H9 (cell line): ENCODE measurements at places on chromosomes 11 and 22. TPM values are rescaled to one million over a fixed set of nuclear protein-coding genes. Genes with fewer than 3 reads are reported as not detected.

- H3K36me3 ChIP-seq = no peaks in the 10 kb centered on the region
- no peak overlapping the region for H3K27ac ChIP-seq
- peak; percentile 82 for DNase-seq
- peak overlapping the region; percentile 51; the same call in 2 of the 3 replicates for H3K4me3 ChIP-seq
Measured at GRCh38 chr11:96045622-96046456, 121.9 kb upstream of the MTMR2 start.

- H3K36me3 ChIP-seq = no peaks in the 10 kb centered on the region
- H3K4me1 ChIP-seq = no peaks in the 10 kb centered on the region
- H3K27me3 ChIP-seq = no peaks in the 10 kb centered on the region
- no peak for DNase-seq
Measured at GRCh38 chr11:11463405-11463804, 110.4 kb upstream of the CSNK2A3 start.

- no peaks in the 10 kb centered on the region for H3K27me3 ChIP-seq
- no peak for DNase-seq
- H3K27ac ChIP-seq = no peak overlapping the region
- no peaks in the 10 kb centered on the region for H3K36me3 ChIP-seq
Measured at GRCh38 chr11:10603721-10604297, 35.3 kb upstream of the LYVE1 start.

DAGLA gene
- 4.3 and 4.5 TPM in 2 replicates for total RNA-seq

SERHL2 gene
- 1.0 and 2.7 TPM in 2 replicates for total RNA-seq

KCNJ5 gene
- 0.04 and 0.11 TPM in 2 replicates for total RNA-seq

- DNase-seq = no peak
- H3K27me3 ChIP-seq = no peaks in the 10 kb centered on the region
- H3K4me1 ChIP-seq = no peaks in the 10 kb centered on the region
- H3K27ac ChIP-seq = no peak overlapping the region
Measured at GRCh38 chr22:46622081-46622521, 1.9 kb downstream of the GRAMD4 start.

APOBEC3B gene
- total RNA-seq = 28.1 and 29.0 TPM in 2 replicates

CFAP68 gene
- 21.6 and 23.4 TPM in 2 replicates for total RNA-seq

RAPSN gene
- total RNA-seq = 0.48 TPM in 1 of 2 replicates, not detected in the other

C1QTNF5 gene
- 0.33 and 0.59 TPM in 2 replicates for total RNA-seq

CLCF1 gene
- total RNA-seq = 1.6 and 2.1 TPM in 2 replicates

MIOX gene
- total RNA-seq = 1.4 and 1.5 TPM in 2 replicates

CCDC188 gene
- total RNA-seq = not detected in 2 replicates

DNA sequence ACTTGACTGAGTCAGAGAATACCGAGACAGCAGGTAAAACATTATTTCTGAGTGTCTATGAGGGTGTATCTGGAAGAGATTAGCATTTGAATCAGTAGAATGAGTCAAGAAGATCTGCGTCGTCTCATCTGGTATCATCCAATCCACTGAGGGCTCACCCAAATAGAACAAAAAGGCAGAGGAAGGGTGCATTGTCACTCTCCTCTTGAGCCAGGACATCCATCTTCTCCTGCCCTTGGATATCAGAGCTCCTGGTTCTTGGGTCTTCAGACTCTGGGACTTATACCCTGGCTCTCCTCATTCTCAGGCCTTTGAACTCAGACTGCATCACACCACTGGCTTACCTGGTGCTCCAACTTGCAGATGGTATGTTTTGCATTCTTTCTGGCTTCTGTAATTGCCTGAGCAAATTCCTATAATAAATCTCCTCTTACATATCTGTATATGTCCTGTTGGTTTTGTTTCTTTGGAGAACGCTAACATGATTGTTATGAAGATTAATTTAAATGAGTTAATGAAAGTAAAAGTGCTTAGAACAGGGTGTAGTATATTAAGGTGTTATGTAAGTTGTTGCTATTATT lies 49.3 kb downstream of the ME3 start:
- H3K27ac ChIP-seq = no peak overlapping the region
- no peaks in the 10 kb centered on the region; the same call in 1 of the 2 replicates for H3K4me1 ChIP-seq
- H3K27me3 ChIP-seq = no peaks in the 10 kb centered on the region
- H3K36me3 ChIP-seq = no peaks in the 10 kb centered on the region

DNA sequence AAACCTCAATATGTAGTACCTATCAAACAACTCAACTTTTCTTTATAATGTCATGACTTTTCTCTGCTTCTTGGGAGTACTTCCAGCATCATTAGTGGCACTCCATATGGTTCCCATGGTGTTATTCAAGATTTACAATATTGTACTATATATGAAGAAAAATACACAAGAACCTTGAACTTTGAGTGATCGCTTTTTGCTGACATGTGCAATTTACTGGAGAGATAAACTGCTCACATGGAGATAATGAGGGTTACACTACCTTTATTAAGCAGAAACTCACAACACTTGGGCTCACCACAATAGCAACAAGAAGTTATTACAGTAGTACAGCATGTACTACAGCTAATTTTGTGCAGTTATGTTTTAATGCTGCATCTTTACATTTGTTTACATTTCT lies 388.2 kb downstream of the DLG2 start:
- peaks cover 3% of the 10 kb centered on the region; the same call in 1 of the 2 replicates for H3K4me1 ChIP-seq
- no peak for DNase-seq
- H3K27me3 ChIP-seq = no peaks in the 10 kb centered on the region
- no peak overlapping the region for H3K4me3 ChIP-seq
- H3K36me3 ChIP-seq = no peaks in the 10 kb centered on the region; the same call in 2 of the 3 replicates
- H3K27ac ChIP-seq = no peak overlapping the region

GRCh38 chr22:30175690-30176288 lies 70.8 kb downstream of the LIF start:
- H3K36me3 ChIP-seq = no peaks in the 10 kb centered on the region
- no peaks in the 10 kb centered on the region; the same call in 1 of the 2 replicates for H3K4me1 ChIP-seq
- peak overlapping the region; percentile 9 for H3K27ac ChIP-seq
- DNase-seq = no peak
- no peak overlapping the region for H3K4me3 ChIP-seq

DNA sequence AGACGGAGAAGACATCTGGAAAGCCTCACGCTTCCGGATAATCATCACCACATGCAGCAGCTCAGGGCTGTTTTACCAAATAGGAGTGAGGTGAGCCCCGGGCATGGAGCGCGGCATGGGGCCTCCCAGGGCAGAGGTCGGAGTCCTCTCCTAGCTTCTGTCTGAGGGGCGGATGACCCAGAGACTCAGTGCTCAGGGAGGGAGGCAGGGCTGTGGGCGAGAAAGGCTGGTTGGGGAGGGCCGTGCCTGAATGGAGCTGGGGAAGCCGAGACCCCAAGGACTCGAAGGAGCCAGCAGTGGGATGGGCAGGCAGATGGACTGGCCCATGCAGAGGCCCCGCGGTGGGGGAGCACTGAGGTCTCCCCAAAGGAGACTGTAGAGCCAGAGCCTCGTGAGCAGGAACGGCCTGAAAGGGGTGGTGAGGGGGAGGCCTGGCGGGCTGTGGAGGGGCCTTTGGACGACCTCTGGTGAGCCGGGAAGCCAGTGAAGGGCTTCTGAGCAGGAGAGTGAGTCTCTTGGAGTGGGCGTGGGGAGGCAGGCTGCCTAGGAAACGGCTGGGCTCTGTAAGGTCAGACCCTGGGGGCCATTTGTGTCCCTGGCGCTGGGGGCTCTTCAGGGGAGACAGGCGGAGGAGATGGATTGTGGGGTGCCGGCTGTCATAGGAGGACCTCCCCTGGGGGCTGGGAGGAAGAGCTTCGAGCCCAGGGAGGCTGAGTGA lies 24.7 kb upstream of the PANX2 start:
- H3K27me3 ChIP-seq = no peaks in the 10 kb centered on the region
- DNase-seq = no peak
- no peaks in the 10 kb centered on the region for H3K36me3 ChIP-seq
- H3K4me1 ChIP-seq = no peaks in the 10 kb centered on the region
- H3K27ac ChIP-seq = no peak overlapping the region

- DNase-seq = peak; percentile 61
- H3K4me1 ChIP-seq = peaks cover 7% of the 10 kb centered on the region
- no peaks in the 10 kb centered on the region for H3K36me3 ChIP-seq
Measured at GRCh38 chr11:71370895-71371673, 77.1 kb downstream of the DHCR7 start.

DNA sequence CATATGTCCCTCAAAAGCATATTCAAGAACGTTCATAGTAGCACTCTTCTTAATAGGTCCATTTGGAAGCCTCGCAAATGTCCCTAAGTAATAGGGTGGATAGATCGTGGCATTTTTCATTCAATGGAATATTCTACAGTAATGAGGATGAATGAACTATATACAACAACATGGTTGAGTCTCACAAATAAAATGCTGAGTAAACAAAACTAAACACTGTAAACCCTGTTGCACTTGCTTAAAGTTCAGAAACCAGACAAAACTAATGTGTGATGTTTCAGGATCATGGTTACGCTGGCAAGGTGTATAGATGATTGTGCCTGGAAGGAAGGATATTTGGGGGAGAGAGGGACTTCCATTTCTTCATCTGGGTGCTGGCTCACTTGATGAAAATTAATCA lies 90.4 kb upstream of the RASSF10 start:
- no peak overlapping the region for H3K4me3 ChIP-seq
- no peak overlapping the region for H3K27ac ChIP-seq
- 0 out of 2 replicates have a peak, but pooled peaks cover 2% of the 10 kb centered on the region for H3K4me1 ChIP-seq
- no peak for DNase-seq

TBX1 gene
- total RNA-seq = 2.2 and 2.5 TPM in 2 replicates

DNA sequence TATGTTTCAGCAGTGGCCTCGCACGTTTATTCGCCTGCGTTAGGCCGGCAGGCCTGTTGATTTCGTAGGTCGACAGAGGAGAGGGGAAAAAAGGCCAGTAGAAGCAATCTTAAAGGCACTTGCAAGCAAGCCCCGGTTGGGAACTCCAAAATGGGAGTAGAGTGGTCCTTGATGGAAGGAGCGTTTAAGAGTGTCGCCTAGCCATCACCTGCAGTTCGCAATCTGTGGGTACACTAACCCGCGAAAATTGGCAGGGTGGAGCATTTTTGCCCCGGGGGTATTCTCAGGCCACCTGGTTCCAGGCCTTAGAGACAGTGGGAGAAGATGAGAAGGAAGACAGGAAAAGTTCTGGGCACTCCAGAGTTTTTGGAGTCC lies 1.1 kb downstream of the EWSR1 start:
- DNase-seq = no peak
- no peaks in the 10 kb centered on the region for H3K27me3 ChIP-seq
- H3K4me3 ChIP-seq = peak overlapping the region; percentile 93
- peaks cover 8% of the 10 kb centered on the region for H3K4me1 ChIP-seq
- H3K27ac ChIP-seq = no peak overlapping the region

- no peak for DNase-seq
- H3K36me3 ChIP-seq = 0 out of 2 replicates have a peak, but pooled peaks cover 2% of the 10 kb centered on the region
- no peak overlapping the region for H3K27ac ChIP-seq
- no peak overlapping the region for H3K4me3 ChIP-seq
- peaks cover 6% of the 10 kb centered on the region; the same call in 1 of the 2 replicates for H3K27me3 ChIP-seq
Measured at GRCh38 chr11:2750101-2750681, 50.4 kb upstream of the KCNQ1OT1 start.
